ENCODE measurements at places on chromosomes 3 and 15. TPM values are rescaled to one million over a fixed set of nuclear protein-coding genes. Genes with fewer than 3 reads are reported as not detected.

DNA sequence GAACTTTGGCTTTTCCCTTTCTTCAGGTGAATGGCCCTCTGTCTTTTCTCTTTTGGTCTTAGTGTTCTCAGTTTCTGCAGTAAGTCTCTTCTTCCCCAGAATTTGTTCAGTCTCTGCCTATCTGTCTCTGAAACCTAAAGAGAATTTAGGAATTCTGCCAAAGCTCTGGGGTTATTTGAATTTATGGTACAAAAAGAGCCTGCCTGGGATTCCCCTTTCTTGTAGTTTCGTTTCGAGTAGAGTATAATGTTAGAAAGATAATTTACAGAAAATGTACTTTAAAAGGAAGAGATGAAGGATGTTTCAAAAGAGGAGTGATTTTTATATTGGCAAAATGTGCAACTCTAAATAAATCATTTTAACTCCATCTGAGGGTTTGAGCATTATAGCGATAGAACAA lies 247.4 kb upstream of the SATB1 start:
- DNase-seq = no peak

DNA sequence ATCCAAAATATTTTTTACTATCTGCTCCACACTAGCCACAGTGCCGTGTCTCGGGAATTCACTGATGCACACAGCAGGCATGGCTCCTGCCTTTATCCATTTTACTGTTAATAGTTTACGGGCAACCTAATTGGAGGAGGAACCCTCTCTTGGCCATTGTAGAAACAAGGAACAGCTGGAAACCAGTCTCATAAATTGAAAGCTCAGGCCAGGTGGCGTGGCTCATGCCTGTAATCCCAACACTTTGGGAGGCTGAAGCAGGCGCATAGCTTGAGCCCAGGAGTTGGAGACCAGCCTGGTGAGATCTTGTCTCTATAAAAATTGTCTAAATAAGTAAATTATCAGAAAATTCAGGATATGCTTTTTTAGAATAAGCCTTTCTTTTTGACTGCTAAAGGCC lies 39.0 kb downstream of the IL5RA start:
- DNase-seq = no peak

- no peak for DNase-seq
These were observed 89.6 kb upstream of the TSEN2 start for GRCh38 chr3:12394569-12395271.

DNA sequence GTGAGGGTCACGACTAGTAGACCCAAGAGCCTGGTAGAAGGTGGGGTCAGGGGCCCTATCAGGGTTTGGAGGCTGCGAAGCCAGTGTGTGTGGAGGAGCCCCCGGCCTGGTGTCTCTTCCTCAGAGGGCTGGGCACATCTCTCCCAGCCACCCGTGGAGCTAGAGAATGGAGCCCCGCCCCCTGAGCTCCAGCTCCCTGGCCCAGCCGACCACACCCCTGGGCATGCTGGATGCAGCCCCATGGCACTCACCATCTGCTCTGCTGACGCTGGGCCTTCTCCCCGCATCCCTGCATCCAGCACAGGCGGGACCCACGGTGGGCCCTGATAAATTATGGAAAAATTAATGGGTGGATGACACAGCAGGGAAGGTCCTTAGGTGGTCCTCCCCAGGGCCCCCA lies 17.5 kb downstream of the ANKRD63 start:
- DNase-seq = no peak

DNA sequence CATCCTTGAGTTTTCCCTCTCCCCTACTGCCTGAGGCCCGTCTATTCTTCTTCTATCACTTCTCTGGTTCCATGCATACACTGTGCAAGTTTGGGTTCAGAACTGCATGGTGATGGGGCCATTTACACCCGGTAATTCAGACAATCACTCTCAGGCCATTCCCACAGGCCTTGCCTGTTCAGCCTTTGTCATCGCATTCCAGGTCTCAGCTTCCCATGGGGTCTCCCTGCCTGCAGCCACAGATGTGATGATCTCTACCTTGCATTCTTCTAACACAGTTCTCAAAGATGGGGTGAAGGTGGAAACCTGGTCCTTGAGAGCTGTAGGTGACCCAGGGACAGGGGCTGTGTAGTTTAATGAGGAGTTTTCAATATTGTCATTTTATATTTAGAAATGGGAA lies 209.2 kb upstream of the TOPAZ1 start:
- no peak for DNase-seq

DNA sequence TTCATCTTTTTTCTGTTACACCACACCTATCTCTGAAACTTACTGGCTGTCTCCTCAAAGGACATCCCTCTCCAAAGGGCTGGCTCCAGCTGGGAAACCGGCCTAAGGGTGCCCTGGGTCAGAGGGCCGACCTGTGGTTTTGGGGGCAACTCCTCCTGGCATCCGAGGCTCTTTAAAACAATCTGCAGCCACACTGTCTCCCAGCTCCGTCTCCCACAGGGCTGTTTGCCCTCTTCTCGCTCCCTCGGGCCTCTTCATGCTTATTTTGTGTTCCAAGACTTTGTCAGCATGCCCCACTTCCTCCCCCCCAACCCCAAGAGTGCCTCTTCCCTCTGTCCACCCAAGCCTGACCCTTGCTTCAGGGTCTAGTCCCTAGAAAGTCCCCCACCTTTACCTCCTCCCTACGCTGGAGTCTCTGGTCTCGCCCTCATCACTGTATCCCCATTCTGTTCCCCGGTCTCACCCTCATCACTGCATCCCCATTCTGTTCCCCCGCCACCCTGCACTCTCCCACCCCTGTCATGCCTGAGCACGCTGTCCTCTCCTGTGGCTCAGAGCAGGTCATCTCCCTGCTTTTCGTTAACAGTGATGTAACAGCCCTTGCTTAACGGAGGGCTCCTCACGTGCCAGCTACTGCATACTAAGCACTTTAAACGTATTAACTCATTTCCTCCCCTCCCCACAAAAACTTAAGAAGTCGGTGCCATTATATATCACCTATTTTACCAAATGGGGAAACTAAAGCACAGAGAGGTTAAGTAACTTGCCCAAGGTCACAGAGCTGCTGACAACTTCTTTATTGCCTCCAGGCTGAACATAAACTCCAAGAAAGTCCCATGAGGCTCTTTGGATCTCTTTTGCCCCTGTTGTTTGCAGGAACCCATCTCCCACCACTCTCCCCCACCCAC lies 1.1 kb upstream of the CSK start:
- no peak for DNase-seq

DNA sequence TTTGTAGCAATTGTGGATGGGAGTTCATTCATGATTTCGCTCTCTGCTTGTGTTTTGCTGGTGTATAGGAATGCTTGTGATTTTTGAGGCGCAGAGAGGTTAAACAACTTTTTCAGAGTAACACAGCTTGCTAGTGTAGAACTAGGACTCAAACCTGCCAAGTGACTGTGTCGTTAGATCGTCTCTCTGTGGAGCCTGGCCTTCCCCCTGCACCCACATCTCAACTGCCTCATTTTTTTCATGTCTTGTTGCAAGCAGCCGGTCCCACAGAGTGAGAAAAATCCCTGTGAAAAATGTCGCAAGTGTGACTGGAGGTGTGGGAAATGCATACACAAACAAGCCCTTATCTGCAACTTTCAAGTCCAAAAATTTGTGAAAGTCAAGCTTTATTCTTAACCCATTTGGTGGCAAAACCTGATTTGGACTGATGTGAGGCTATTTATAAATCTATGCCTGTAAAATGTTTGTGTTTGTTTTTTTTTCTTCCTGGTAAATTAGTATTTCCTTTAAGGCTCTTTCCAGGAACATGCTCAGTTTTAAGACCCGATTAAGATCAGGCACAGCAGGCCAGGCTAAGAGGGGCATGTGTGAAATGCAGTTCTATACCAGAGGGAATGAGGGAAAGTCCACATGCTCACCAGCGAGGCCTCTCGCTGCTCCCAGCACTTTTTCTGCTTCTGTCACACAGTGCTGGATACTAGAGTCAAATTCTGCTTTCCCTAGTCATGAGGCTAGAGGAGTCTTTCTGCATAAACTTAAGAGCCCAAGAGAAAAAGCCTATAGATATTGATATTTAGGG lies 25.8 kb downstream of the ST6GAL1 start:
- DNase-seq = no peak

GRCh38 chr3:116288485-116288884 lies 156.8 kb downstream of the LSAMP start:
- DNase-seq = no peak

DNA sequence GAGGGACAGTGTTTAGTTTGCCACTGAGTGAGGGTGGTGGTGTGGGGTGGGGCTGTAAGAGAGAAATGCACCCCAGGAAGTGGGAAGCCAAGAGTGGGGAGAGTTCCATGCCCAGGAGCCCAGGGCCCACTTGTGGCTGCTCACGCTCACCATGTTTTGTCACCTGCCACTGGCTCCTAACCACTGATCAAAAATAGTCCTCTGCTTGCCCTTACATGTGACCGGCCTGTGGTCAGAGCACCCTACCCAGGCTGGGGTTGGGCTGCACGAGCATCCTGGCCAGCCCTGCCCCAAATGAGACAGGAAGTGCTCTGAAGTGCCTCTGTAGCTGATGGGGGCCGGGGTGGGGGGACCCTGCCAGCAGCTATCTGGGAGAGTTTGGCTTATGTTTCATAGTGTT lies 216.3 kb downstream of the RPLP1 start:
- no peak for DNase-seq

DNA sequence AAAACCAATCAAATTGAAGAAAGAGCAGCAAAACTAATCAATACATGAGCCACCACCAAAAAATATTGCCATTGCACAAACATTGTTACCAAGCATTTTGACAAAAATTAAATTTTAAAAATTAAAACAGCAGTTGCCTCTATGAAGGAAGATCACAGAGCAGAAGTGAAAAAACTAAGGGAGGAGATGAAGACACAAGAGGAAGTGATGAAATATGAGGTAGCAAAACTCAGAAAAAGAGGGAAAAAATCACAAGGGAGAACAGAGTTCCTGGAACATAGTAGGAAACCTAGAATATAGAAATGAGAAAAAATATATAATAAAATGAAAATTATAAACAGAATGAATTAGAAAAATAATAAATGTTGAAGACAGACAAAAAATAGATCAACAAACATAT lies 7.3 kb upstream of the SERPINI2 start:
- no peak for DNase-seq

GRCh38 chr15:51492528-51492927 lies 130.0 kb downstream of the DMXL2 start:
- DNase-seq = no peak

GRCh38 chr3:172938788-172939187 lies 188.3 kb downstream of the ECT2 start:
- DNase-seq = no peak

- no peak for DNase-seq
These were observed 150.5 kb downstream of the LPP start for GRCh38 chr3:188304501-188304900.

DNA sequence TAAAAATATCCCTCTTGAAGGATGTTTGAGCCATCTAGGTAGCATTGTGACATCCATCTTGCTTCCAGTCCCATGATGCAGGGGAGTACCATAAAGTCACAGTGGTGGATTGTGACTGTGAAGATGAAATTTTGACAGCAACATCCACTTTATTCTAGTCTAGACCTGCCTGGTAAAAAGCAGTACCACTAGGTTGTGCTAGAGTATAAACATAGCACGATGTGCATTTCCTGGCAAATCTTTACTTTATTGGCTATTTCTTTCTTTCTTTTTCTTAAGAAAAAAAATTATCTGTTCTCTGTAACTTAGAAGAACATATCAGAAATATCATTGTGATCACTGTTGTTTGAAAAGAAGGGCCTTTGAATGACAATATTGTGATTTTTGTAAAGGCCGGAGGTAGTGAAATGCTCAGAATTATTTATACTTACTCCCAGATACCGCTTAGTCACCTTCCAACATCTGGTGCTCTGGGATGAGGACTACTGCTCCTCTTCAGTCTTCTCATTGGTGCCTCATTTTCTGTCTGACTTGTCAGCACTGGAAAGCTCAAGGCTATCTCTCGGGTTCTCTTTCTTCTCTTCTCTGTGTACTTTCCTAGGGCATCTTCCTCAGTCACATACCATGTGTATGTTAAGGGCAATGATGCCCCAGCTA lies 35.6 kb downstream of the AGBL1 start:
- DNase-seq = no peak

DNA sequence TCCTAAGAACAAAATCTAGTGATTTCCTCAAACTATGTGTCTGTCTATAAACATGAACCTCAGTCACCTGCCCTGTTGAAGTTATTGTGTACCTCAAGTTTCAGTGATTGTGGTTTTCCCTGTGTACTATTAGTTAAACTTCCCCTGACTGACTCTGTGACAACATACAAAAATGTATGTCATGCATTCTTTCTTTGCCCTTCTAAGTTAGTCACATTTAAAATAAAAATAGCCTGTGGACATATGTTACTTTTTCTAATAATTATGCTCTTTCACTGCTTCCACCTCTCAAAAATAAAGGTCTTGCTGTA lies 29.8 kb downstream of the EPHA6 start:
- DNase-seq = no peak

- DNase-seq = no peak
These were observed 68.7 kb downstream of the LMLN start for GRCh38 chr3:198028718-198029117.

GRCh38 chr3:141370065-141370533 lies 1.8 kb downstream of the ZBTB38 start:
- no peak for DNase-seq

- DNase-seq = no peak
These were observed 472.5 kb upstream of the SGO1 start for GRCh38 chr3:20658491-20658890.

- peak; percentile 18 for DNase-seq
These were observed 123.2 kb downstream of the LRRK1 start for GRCh38 chr15:101042320-101042719.

GRCh38 chr15:100721758-100722550 lies 119.6 kb downstream of the ASB7 start:
- DNase-seq = no peak

The DCBLD2 gene
- total RNA-seq = 25.5 TPM

The SAMMSON gene
- total RNA-seq = not detected

The GOLGA8N gene
- total RNA-seq = 9.2 TPM

The ZBTB38 gene
- total RNA-seq = 116 TPM

The NRROS gene
- 18.2 TPM for total RNA-seq

The OXSR1 gene
- 44.9 TPM for total RNA-seq

The ARPP21 gene
- 0.28 TPM for total RNA-seq

The AQP9 gene
- total RNA-seq = 12.2 TPM

The AMIGO3 gene
- total RNA-seq = 2.8 TPM

All from omental fat pad (tissue), 4 donors.